ENCODE measurements at places on chromosomes 7 and 10. TPM values are rescaled to one million over a fixed set of nuclear protein-coding genes. Genes with fewer than 3 reads are reported as not detected.

- no peak for DNase-seq
Observed at GRCh38 chr7:127870231-127870907, 160.9 kb downstream of the LRRC4 start.

- DNase-seq: no peak
Observed at GRCh38 chr7:112185005-112185834, 21.0 kb downstream of the DOCK4 start.

GRCh38 chr10:100847440-100847839 lies 65.3 kb upstream of the SLF2 start:
- DNase-seq: peak; percentile 84

GRCh38 chr7:45088821-45089340 lies at the start of gene NACAD:
Gene NACAD (minus strand): TSS chr7:45088969. CDS start chr7:45088894, 75 bp downstream.
- peak; percentile 4 for DNase-seq

- no peak for DNase-seq
Observed at GRCh38 chr7:81408728-81409127, 361.1 kb downstream of the HGF start.

DNA sequence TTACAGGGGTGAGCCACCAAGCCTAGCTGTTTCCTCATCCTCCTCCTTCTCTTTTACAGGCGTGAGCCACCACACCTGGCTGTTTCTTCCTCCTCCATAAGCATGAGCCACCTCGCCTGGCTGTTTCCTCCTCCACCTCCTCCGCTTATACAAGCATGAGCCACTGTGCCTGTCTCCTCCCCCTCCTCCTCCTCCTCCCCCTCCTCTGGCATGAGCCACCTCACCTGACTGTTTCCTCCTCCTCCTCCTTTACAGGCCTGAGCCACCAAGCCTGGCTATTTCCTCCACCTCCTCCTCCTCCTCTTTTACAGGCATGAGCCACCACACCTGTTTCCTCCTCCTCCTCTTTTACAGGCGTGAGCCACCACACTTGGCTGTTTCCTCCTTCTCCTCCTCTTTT lies 49.8 kb upstream of the ZNF479 start:
- no peak for DNase-seq

DNA sequence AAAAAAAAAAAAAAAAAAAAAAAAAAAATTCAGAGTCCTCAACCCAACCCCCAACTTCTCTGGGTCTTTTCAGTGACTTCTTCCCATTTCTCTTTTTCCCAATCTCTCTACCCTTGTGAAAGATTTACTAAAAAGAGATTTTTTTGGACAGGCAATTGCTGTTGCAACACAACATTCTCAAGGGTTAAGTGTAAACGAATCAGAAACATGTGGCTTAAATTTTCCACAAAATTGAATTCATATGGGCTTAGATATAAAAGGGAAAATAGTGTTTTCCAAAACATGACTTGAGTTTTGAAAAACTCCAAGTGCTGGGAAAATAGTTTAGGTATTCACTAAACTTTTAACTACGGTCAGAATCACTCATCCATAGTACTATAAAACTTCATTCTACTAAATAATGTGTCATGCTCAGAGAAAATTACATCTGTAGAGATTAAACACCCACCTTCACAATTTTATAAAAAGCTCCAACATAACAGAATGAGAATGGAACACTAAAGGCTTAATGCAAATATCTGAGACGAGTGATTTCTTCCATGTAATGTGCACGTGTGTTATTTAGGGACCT lies 643.1 kb downstream of the PARD3 start:
- DNase-seq: no peak

- no peak for DNase-seq
Observed at GRCh38 chr7:155618708-155619633, 25.5 kb upstream of the RBM33 start.

DNA sequence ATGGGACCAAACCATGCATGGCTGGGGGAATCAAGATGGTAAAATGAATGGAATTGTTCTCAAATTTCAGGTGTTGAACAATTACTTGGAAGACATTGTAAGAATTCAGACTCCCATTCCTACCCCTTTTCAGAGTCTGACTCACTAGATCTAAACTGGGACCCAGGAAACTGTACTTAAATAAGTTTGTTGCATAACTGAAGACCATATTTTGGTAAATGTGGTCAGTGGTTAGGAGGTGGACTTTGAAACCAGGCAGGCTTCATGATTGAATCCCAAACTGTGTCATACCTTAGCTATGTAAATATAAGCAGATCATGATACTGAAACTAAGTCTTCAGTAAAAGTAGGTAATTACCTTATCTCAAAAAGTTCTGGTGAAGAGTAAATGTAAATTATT lies 41.7 kb downstream of the ZWINT start:
- no peak for DNase-seq

The TRPV5 gene
- not detected for total RNA-seq

The NEUROD6 gene
- not detected for total RNA-seq
